ENCODE measurements at places on chromosomes 1 and 21. TPM values are rescaled to one million over a fixed set of nuclear protein-coding genes. Genes with fewer than 3 reads are reported as not detected.

RNU1-1 gene
- 1,539 TPM for total RNA-seq

PTPN14 gene
- 240 TPM for total RNA-seq

ZNF593OS gene
- total RNA-seq = not detected

CFAP141 gene
- total RNA-seq = not detected

GPR3 gene
- total RNA-seq = 0.65 TPM

SPATA17 gene
- total RNA-seq = 4.5 TPM

CCDC24 gene
- 4.8 TPM for total RNA-seq

DNAJC6 gene
- 7.9 TPM for total RNA-seq

NBPF20 gene
- 8.5 TPM for total RNA-seq

RNPEP gene
- 147 TPM for total RNA-seq

FAM72D gene
- 11.9 TPM for total RNA-seq

MAP7D1 gene
- 170 TPM for total RNA-seq

CLEC20A gene
- not detected for total RNA-seq

PIK3C2B gene
- total RNA-seq = 3.4 TPM

DNAH14 gene
- total RNA-seq = 70.8 TPM

ANGPTL3 gene
- not detected for total RNA-seq

MCOLN3 gene
- 0.70 TPM for total RNA-seq

RERE gene
- 48.4 TPM for total RNA-seq

SLC22A15 gene
- 32.4 TPM for total RNA-seq

NEK2 gene
- 33.4 TPM for total RNA-seq

S100A7 gene
- total RNA-seq = not detected

SFPQ gene
- 314 TPM for total RNA-seq

UBASH3A gene
- total RNA-seq = not detected

ANGPTL7 gene
- total RNA-seq = not detected

TMEM52 gene
- 0.91 TPM for total RNA-seq

FUBP1 gene
- 169 TPM for total RNA-seq

S100A4 gene
- 60.7 TPM for total RNA-seq

TSTD1 gene
- 35.2 TPM for total RNA-seq

SPRR2E gene
- not detected for total RNA-seq

TMPRSS15 gene
- total RNA-seq = 3.3 TPM

HENMT1 gene
- not detected for total RNA-seq

BMP8A gene
- total RNA-seq = not detected

AHDC1 gene
- 25.2 TPM for total RNA-seq

SPATA1 gene
- total RNA-seq = 1.2 TPM

SLAMF1 gene
- total RNA-seq = not detected

SH2D5 gene
- 14.0 TPM for total RNA-seq

GJB4 gene
- total RNA-seq = 0.28 TPM

MRAP gene
- total RNA-seq = not detected

SYPL2 gene
- not detected for total RNA-seq

SPRR2F gene
- not detected for total RNA-seq

BCAR3 gene
- total RNA-seq = 83.6 TPM

CLDN8 gene
- not detected for total RNA-seq

NDC1 gene
- 17.5 TPM for total RNA-seq

KCNE2 gene
- total RNA-seq = not detected

SLC37A1 gene
- total RNA-seq = 7.6 TPM

DMRTA2 gene
- not detected for total RNA-seq

NBPF3 gene
- 6.5 TPM for total RNA-seq

AMY1C gene
- not detected for total RNA-seq

PGLYRP3 gene
- not detected for total RNA-seq

FCRL4 gene
- total RNA-seq = not detected

HYI gene
- total RNA-seq = 23.0 TPM

CFAP298 gene
- 54.2 TPM for total RNA-seq

C8A gene
- total RNA-seq = not detected

SAMD11 gene
- total RNA-seq = not detected

ADAM15 gene
- 385 TPM for total RNA-seq

OR2T29 gene
- not detected for total RNA-seq

EFNA1 gene
- total RNA-seq = 42.3 TPM

AGMAT gene
- total RNA-seq = not detected

ENAH gene
- total RNA-seq = 346 TPM

Measured in MCF 10A (cell line).